ENCODE measurements at places on chromosomes 16 and 17.
A peak's percentile ranks its signal among the peaks of the same experiment; 100 is the strongest.

- DNase-seq, result no peak
These were observed 1.1 kb downstream of the GGT6 start for GRCh38 chr17:4559139-4559791.

- peak; percentile 60 for DNase-seq
These were observed 140.5 kb downstream of the SEC14L1 start for GRCh38 chr17:77281122-77281903.

- no peak for DNase-seq
These were observed 10.4 kb downstream of the TP53I13 start for GRCh38 chr17:29578626-29579485.

GRCh38 chr16:31330553-31330890 is 24.5 kb upstream of the ITGAX start:
- DNase-seq, result no peak

- no peak for DNase-seq
These were observed 88.4 kb downstream of the CHD9NB start for GRCh38 chr16:52964290-52964689.

- DNase-seq, result peak; percentile 42
These were observed 1.0 kb downstream of the RNF166 start for GRCh38 chr16:88705076-88705684.

GRCh38 chr17:31318298-31318801 is 3.1 kb downstream of the EVI2A start:
- DNase-seq, result peak; percentile 49
